Prostate gland (tissue), 2 donors: ENCODE measurements at places on chromosomes 5 and 9. TPM values are rescaled to one million over a fixed set of nuclear protein-coding genes. Genes with fewer than 3 reads are reported as not detected.

DNA sequence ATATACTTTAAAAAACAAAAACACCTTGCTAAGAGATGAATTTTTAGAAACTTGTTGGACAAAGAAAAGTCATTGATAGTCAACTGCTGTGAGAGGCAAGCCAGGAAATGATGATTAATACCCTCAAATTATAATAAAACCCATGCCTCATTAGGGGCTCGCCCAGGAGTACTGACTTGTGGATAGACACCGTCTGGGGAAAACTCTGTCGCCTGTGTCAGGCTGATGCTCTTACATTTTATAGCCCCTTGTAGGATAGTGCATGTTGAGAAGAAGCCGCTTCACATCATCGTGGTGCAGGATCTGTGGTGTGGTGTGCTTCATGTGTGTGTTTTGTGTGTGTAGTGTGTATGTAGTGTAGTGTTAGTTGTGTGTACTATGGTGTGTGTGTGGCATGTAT is 39.1 kb downstream of the SYK start:
- no peaks in the 10 kb centered on the region for H3K4me1 ChIP-seq
- no peaks in the 10 kb centered on the region for H3K27me3 ChIP-seq
- no peaks in the 10 kb centered on the region for H3K36me3 ChIP-seq
- H3K27ac ChIP-seq: no peak overlapping the region
- no peak overlapping the region for H3K4me3 ChIP-seq

DNA sequence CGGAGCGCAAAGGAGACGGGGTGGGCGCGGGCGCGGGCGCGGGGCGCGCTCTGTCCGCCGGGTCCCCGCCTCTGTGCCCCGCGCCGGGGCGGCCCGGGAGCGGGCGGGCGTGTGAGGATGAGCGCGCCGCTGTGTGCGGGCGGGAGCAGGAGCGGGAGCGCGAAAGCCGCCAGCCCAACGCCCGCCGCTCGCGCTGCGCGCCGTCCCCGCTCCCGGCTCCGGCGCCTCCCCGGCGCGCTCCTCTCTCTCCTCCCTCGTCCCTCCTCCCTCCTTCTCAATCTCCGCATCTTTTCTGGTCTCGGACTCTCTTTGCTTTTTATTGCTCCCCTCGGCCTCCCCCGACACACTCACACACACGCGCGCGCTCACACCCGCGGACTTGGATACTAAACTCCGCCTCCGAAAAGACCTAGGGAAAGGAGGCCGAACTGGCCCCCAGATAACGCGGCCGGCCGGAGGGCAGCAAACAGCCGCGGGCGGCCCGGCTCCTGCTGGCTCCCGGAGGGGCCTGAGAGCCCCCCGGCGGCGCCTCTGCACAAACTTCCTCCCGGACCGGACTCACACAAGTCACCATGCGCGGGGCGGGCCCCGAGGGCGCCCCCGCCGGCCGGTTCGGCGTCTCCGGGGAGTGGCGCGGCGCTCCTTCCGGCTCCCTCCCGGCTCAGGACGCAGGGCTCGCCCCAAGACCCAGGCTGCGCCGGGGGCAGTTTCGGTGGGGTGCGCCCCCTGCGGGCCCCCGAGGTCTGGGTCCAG is at the start of gene FIBCD1:
Gene FIBCD1 (minus strand): TSS at position 596 of the 753 bp plus-strand sequence. CDS start 640 bp downstream, outside the sequence.
- no peak within 1 kb of the TSS for H3K27ac ChIP-seq

DNA sequence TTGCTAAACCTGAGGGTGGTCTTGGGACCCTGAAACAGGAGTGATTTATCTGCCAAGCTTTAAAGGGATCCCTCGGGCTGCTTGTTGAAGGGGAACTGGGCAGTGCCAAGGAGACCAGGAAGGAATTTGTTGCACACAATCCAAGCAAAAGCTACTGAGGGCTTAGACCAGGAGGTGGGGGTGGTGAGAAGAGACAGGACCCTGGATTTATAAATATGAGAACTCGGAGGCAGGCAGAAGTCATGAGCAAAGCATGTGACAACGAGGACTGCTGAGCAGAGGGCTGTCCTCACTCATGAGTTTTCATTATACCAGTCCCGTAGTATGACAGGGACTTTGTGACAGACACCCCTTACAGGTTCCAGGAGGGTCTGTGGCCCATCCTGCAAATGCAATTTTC is 237.3 kb downstream of the DRD1 start:
- H3K27ac ChIP-seq: no peak overlapping the region
- no peaks in the 10 kb centered on the region for H3K4me1 ChIP-seq
- no peaks in the 10 kb centered on the region for H3K36me3 ChIP-seq
- H3K4me3 ChIP-seq: no peak overlapping the region
- H3K27me3 ChIP-seq: no peaks in the 10 kb centered on the region

- no peak overlapping the region for H3K4me3 ChIP-seq
- H3K36me3 ChIP-seq: no peaks in the 10 kb centered on the region
- no peak overlapping the region for H3K27ac ChIP-seq
- no peak for DNase-seq
- no peaks in the 10 kb centered on the region for H3K27me3 ChIP-seq
These were observed 30.4 kb downstream of the RANBP17 start for GRCh38 chr5:170892196-170892595.

GRCh38 chr5:88049737-88050136 is 218.9 kb downstream of the TMEM161B start:
- no peaks in the 10 kb centered on the region for H3K36me3 ChIP-seq
- DNase-seq: no peak
- H3K4me1 ChIP-seq: no peaks in the 10 kb centered on the region

DNA sequence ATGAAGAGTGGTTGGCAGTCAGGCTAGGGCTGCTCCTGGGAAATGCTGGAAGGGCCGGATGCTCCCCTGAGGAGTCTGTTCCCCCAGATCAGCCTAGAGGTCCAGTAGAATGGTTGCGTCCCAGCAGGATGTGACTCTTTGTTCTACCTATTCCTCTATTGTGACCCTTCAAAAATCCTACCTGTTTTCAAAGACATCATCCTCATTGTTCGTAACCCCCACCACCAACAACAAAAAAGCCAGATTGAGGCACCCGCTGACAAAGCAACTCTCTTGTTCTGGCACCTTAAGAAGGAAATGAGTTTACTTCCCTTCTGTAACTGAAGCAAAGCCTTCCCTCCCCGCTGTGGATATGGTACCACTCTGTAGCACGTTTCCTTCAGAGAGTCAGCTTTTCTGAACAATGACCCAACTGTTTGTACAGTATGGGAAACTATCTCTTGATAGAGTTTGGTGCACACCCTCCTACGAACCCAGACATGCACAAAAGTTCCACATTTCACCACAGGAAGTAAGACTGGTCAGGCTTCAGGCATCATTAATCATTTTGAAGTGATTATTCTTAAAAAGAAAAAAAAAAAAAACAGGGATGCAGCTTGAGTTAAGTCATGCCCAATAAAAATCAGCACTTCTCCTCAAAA is 207.2 kb downstream of the ENC1 start:
- no peaks in the 10 kb centered on the region for H3K4me1 ChIP-seq
- H3K27ac ChIP-seq: no peak overlapping the region
- no peaks in the 10 kb centered on the region for H3K36me3 ChIP-seq
- no peaks in the 10 kb centered on the region for H3K27me3 ChIP-seq
- no peak for DNase-seq

GRCh38 chr9:94002316-94003140 is 47.4 kb upstream of the BARX1 start:
- H3K27ac ChIP-seq: no peak overlapping the region
- no peak overlapping the region for H3K4me3 ChIP-seq
- no peaks in the 10 kb centered on the region for H3K4me1 ChIP-seq
- H3K27me3 ChIP-seq: no peaks in the 10 kb centered on the region

DNA sequence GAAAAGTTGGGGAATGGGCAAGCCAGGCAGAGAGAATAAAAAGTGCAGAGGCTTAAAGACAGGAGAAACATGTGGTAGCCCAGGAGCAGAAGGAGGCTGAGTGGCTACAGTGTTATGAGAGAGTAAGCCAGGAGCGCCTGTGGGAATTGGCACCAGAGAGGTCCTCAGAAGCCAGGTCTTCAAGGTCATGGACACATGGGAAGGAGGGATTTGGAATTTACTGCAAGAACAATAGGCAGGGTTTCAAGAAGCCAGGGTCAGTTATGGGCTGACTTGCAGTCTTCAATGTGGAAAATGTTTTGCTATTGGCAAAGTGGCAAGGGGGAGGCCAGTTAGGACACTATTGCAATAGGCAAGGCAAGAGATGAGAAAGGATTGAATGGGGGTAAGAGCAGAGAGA is 29.3 kb downstream of the ERAP1 start:
- peaks cover 27% of the 10 kb centered on the region for H3K4me1 ChIP-seq
- DNase-seq: no peak
- H3K4me3 ChIP-seq: no peak overlapping the region

GRCh38 chr5:95958310-95959014 is 3.2 kb downstream of the ELL2 start:
- H3K36me3 ChIP-seq: no peaks in the 10 kb centered on the region
- peak overlapping the region; percentile 97 for H3K27ac ChIP-seq
- H3K4me1 ChIP-seq: peaks cover 3% of the 10 kb centered on the region
- H3K27me3 ChIP-seq: no peaks in the 10 kb centered on the region
- DNase-seq: peak; percentile 51

DNA sequence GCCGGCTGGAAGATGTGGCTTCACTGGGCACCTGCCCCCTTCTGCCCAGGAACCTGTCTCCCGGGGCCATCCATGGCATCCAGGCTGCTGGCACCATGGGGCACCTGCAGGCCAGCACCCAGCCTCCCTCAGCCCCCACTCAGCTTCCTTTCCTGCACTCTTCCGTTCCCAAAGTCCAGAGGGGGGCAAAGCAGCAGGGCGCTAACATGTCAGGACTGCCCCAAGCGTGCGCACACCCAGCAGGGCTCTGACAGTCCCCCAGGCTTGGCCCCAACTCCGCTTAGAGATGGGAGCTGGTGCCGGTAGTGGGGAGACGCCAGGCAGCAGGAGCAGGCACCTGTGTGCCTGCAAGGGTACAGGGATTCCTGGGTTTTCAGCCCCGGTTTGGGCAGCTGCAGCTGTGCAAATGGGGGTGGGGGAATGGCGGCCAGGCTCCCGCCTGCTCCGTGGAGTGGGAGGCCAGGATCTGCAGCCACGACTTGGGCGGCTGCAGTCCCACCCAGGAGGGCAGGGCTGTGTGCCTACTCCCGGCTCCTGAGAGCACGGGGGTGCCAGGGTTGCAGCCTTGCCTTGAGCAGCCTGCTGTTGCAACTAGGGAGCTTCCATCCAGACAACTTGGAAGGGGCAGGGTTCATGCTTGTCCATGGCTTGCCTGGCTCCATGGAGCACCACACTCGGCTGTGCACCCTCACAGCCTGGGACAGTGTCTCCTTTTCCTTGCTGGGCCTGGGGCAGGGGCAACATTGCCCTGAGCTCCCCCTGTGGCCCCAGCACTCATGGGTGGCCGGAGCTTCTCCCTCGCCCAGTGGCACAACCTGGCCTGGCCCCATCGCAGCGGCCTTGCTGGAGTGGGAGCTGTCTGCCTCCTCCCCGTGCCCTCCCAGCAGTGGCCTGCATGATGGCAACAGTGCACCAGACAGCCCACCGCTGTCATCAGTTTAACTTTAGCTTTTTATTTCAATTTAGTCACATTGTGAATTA is 561.1 kb downstream of the MTRR start:
- no peaks in the 10 kb centered on the region for H3K4me1 ChIP-seq
- no peaks in the 10 kb centered on the region for H3K36me3 ChIP-seq
- no peak overlapping the region for H3K4me3 ChIP-seq
- DNase-seq: no peak
- H3K27ac ChIP-seq: no peak overlapping the region
- no peaks in the 10 kb centered on the region for H3K27me3 ChIP-seq

GRCh38 chr5:134451936-134452505 is 40.3 kb upstream of the CDKN2AIPNL start:
- no peak overlapping the region for H3K27ac ChIP-seq
- H3K27me3 ChIP-seq: no peaks in the 10 kb centered on the region
- no peaks in the 10 kb centered on the region for H3K4me1 ChIP-seq
- H3K36me3 ChIP-seq: no peaks in the 10 kb centered on the region
- H3K4me3 ChIP-seq: no peak overlapping the region

DNA sequence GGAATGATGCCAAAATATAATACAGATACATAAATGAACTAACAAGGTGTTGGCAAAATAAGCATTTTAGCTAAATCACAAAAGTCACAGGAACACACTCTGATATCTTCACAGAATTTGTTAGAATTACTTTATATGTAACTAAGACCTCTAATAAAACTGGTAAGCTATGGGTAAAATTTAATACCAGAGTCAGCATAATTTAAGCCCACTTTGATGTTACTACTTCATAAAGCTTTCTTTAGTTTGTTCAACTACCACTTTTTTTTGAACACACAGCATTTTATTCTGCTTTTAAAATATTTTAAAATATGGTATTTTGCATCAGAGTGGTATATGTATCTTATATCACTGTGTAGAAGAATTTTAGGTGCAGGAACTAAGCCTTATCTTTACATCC is 19.9 kb downstream of the PAIP1 start:
- DNase-seq: no peak
- H3K27ac ChIP-seq: no peak overlapping the region
- H3K4me3 ChIP-seq: no peak overlapping the region

GRCh38 chr5:108141676-108142075 is 240.2 kb downstream of the FBXL17 start:
- H3K4me3 ChIP-seq: no peak overlapping the region
- no peak for DNase-seq
- no peak overlapping the region for H3K27ac ChIP-seq
- H3K4me1 ChIP-seq: no peaks in the 10 kb centered on the region
- H3K27me3 ChIP-seq: no peaks in the 10 kb centered on the region
- no peaks in the 10 kb centered on the region for H3K36me3 ChIP-seq

GRCh38 chr5:90871391-90871991 is 312.9 kb downstream of the ADGRV1 start:
- H3K36me3 ChIP-seq: no peaks in the 10 kb centered on the region
- no peak for DNase-seq
- H3K4me1 ChIP-seq: no peaks in the 10 kb centered on the region
- H3K27ac ChIP-seq: no peak overlapping the region

GRCh38 chr5:140869555-140869886 is 764 bp downstream of the PCDHA11 start:
- H3K4me3 ChIP-seq: no peak overlapping the region
- no peak overlapping the region for H3K27ac ChIP-seq
- H3K36me3 ChIP-seq: no peaks in the 10 kb centered on the region
- H3K4me1 ChIP-seq: no peaks in the 10 kb centered on the region
- no peaks in the 10 kb centered on the region for H3K27me3 ChIP-seq

The RMRP gene
- 1,879 TPM for total RNA-seq

The SPATA9 gene
- total RNA-seq: 2.3 TPM

The GARNL3 gene
- total RNA-seq: 34.2 TPM

The PCDHA13 gene
- 1.5 TPM for total RNA-seq

The ACOT12 gene
- 1.0 TPM for total RNA-seq

The TAF11L5 gene
- total RNA-seq: not detected

The IL13 gene
- total RNA-seq: not detected

The STK32A gene
- 0.64 TPM for total RNA-seq

The MYMK gene
- not detected for total RNA-seq
